AG08396 (cell line): ENCODE measurements at places on chromosomes 6 and 20.

- DNase-seq: peak; percentile 18
These were observed 15.5 kb upstream of the CARMIL1 start for GRCh38 chr6:25263657-25264056.

DNA sequence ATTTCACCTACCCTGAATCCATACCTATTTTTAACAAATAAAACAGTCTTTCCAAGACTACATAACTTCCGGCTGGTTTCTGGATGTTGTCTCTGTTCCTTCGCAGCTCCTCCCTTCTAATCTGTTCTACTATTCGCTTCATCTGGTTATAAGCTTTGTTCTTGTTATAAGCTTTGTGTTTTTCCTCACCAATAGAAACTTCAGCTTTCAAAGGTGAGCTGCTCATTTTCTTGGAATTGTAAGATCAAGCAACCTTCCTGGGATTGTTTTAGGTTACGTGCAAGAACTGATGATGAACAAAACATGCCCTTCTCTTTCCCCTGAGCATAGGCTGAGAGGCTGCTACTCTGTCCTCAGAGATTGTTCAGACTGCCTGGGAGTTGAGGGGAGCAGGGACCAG is 2.1 kb downstream of the GFOD1 start:
- no peak for DNase-seq

GRCh38 chr20:1883986-1884385 is 11.2 kb upstream of the SIRPA start:
- DNase-seq: no peak

GRCh38 chr20:46931699-46932098 is 37.1 kb downstream of the EYA2 start:
- peak; percentile 25 for DNase-seq

GRCh38 chr6:100475554-100476320 is 11.0 kb upstream of the SIM1 start:
- DNase-seq: no peak

DNA sequence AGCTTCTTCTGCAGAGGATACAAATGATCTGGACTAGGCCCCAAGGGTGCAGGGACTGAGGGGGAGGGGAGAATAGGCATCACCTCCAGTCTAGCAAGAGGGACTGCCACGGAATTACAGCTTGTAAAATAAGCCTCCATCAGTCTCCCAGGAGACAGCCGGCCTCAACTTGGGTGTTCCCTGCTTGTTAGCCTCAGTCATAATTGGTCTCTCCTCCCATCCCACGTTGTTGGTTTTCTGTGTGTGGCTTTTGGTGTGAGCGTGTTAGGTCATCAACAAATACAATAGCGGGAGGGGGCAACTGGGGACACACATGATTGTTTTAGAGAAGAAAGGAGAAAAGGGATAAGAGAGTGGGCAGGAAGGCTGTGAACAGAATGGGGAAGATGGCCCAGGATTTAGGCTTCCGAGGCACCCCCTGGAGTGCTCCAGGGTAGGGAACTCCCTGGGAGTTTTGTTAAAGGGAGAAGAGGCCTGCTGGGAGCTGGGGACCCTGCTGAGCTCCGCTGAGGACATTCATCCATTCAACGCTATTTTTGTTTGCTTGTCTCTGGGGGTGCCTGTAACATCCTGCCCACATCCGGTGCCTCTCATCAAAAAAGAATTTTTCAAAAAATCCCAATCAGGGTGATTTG is 9.2 kb downstream of the FOXA2 start:
- no peak for DNase-seq

- no peak for DNase-seq
These were observed 52.0 kb upstream of the TULP1 start for GRCh38 chr6:35564733-35565132.

DNA sequence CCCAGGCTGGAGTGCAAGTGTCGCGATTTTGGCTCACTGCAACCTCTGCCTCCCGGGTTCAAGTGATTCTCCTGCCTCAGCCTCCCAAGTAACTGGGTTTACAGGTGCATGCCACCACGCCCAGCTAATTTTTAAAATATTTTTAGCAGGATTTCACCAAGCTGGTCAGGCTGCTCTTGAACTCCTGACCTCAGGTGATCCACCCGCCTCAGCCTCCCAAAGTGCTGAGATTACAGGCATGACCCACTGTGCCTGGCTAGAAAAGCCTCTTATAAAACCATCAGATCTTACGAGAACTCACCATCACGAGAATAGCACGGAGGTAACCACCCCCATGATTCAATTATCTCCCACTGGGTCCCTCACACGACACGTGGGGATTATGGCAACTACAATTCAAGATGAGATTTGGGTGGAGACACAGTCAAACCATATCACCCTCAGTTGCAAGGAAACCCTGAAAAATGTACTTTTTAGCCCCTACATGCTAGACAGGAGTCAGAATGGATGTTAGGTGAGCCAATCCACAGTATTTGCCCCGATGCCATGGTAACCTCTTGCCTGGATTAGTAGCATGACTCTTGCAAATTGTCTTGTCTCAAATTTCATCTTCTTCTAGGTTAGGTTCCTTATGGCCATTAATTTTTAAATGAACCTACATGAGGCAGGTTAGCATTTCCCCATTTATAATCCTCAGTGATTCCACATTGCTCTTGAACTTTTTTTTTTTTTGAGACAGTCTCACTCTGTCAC is 17.1 kb upstream of the SASH1 start:
- no peak for DNase-seq
